ENCODE measurements at places on chromosomes 2 and 18. TPM values are rescaled to one million over a fixed set of nuclear protein-coding genes. Genes with fewer than 3 reads are reported as not detected.
A peak's percentile ranks its signal among the peaks of the same experiment; 100 is the strongest.

SKOR2 gene
- not detected for total RNA-seq

SERPINB3 gene
- total RNA-seq = not detected

C1QL2 gene
- total RNA-seq = not detected

CD207 gene
- total RNA-seq = not detected

MDH1B gene
- total RNA-seq = 0.42 TPM

THUMPD2 gene
- total RNA-seq = 16.1 TPM

APCDD1 gene
- not detected for total RNA-seq

SCN3A gene
- total RNA-seq = 0.19 TPM

CROCC2 gene
- not detected for total RNA-seq

- peak; percentile 36 for DNase-seq
These were observed 72.5 kb upstream of the ID2 start for GRCh38 chr2:8609357-8609811.

- no peak for DNase-seq
These were observed 238.3 kb downstream of the SLC8A1 start for GRCh38 chr2:40213619-40214018.

GRCh38 chr2:60596411-60596810 is 43.0 kb upstream of the BCL11A start:
- no peak for DNase-seq

DNA sequence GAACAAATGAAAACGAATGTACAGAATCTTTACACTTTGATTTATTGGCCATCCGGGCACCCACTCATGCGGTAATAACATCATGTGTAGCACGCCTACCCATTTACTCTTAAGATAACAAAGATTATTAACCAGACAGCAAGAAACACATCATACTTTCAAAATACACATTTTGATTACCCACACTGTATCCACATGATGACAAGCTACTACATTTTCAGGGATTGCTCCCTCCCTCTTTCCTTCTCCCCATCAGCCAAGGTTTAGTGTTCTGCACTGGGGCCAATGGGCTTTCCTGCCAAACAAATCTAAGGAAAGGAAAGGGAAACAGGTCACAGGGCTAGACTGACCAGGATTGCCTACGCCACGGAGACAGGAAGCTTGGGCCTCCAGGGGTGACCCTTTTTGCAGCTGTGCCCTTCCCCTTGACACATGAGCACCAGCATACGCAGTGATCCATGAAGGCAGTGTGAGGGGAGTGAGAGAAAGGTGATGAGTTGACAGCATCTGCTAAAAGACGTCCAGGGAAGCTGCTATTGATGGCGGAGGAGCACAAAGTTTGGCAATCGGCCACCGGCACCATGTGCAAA is 76.5 kb downstream of the ZNF521 start:
- DNase-seq = no peak

GRCh38 chr2:33475224-33476130 is 972 bp upstream of the RASGRP3 start:
- DNase-seq = peak; percentile 64

GRCh38 chr2:2656115-2657011 is 325.3 kb upstream of the MYT1L start:
- no peak for DNase-seq

DNA sequence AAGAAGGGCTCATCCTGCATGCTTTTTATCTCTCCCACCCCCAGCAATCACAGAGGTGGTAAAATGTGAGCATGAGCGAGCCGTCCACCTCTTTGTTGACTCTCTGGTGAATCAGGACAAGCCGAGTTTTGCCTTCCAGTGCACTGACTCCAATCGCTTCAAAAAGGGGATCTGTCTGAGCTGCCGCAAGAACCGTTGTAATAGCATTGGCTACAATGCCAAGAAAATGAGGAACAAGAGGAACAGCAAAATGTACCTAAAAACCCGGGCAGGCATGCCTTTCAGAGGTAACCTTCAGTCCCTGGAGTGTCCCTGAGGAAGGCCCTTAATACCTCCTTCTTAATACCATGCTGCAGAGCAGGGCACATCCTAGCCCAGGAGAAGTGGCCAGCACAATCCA is 19.5 kb downstream of the LIPG start:
- no peak for DNase-seq

DNA sequence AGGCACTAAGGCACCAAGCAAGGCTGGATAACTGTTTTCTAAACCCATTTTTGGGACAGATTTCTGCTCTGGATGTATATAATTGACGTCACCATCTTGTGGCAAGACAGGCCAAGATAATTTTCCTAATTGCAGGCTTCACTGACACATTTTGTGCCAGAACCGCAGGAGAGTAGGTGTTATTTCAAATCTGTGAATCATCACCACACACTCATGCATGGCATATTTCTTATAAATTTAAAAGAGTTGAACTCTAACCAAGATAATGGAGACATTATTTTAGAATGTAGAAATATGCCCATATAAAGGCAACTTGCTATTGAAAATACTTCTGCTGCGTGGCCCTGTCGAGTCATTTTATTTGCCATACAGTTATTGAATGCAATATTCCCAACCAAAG is 68.3 kb upstream of the ACYP2 start:
- no peak for DNase-seq

DNA sequence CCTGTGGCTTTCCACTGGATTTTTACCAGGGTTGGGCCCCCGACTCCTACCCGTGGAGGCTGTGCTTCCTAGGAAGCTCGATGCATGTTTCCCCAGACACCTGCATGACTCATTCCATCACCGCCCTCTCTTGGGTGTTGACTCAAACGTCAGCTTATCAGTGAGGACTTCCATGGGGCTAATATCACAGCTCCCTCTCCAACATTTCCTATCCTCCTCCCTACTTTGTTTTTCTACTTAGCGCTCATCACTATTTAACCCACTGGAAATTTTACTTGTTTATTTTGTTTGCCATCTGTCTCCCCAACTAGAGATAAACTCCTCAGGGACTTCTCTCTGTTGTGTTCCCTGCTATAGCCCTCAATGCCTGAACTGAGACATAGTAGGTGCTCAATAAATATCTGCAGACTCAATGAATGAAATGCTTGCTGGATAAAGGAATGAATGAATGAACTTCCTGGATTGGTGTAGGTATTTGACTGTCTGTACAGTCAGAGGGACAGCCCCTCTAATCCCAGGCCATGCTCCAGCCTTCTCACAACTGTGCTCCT is 89.7 kb upstream of the MSH2 start:
- no peak for DNase-seq

GRCh38 chr2:23037596-23037995 is 347.4 kb upstream of the KLHL29 start:
- no peak for DNase-seq

DNA sequence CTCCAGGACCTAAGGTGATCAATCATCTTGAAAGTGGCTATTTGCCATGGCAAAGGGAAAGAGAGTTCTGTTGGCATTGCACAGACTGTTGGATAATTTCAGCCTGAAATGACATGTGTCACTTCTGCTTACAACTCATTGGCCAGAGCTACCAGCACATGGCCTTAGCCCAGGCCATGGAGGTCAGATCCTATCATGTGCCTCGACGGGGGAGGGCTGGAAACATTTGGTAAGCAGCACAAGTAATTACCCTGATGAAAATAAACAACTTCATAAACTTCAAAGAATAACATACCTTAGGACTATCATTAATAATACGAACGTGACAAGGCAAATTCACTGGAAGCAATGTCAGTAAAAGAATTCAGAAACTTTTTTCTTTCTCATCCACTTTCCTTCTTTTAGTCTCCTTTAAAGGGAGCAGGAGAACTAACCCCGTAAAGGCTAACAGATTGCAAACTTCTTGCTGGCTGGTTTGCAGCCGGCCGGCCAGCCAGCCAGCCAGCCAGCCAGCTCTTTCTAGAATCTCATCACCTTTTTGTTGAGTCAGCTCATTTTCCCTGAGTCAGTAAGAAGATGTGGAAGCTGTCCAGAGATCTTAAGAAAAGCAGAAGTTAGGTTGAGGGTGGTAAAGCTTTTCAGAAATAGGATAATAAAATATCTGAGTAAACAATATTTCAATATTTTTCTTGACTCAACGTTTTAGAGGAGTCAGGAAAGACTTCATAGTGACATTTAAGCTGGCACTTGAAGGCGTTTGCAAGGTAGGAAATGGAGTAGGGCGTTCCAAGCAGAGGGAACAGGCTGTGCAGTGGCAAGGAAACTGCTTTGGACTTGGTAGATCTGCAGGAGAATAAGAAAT is 31.9 kb downstream of the CNRIP1 start:
- no peak for DNase-seq

DNA sequence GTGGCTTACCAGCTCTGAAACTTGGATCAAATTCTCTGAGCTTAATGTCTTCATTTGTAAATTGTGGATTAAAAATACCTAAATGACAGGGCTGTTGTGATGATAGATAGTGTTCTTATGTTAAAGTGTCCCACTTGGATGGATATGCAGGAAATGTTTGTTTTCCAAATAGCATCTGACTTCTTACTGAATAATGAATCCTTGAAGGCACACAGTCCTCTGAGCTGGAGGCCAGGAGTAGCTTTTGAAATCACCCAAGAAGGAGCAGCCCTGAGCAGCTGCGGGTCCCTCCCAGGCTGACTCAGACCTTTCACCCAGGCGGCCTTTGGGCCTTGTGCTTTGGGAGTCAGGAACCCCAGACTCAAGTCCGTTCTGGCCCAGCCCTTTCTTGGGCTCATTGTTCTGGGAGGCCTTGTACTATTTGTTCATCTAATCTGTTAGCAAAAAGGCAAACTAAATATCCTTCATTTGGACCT is 173.0 kb upstream of the GATA6 start:
- no peak for DNase-seq

GRCh38 chr2:19574778-19575260 is 216.4 kb upstream of the OSR1 start:
- DNase-seq = no peak

GRCh38 chr18:11412811-11413210 is 196.6 kb upstream of the SLC35G4 start:
- no peak for DNase-seq

- no peak for DNase-seq
These were observed 736.3 kb downstream of the NRXN1 start for GRCh38 chr2:50295596-50295995.

DNA sequence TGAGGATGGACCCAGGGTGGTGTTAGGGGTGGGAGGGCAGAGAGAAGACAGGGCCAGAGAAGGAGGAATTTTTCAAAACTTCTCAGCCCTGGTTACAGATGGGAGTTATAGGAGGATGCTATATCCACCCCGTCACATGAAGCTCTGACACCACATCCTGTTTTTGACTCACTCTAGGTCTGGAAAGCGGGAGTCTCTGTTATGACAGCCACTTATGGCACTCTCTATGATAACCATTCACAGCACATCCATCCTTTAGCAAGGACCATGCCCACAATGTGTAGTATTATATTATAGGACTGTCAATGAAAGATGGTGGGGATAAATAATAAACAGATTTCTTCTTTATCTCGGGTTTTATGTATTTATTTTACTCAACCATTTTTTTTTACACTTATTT is 461.2 kb downstream of the CDH2 start:
- DNase-seq = no peak

DNA sequence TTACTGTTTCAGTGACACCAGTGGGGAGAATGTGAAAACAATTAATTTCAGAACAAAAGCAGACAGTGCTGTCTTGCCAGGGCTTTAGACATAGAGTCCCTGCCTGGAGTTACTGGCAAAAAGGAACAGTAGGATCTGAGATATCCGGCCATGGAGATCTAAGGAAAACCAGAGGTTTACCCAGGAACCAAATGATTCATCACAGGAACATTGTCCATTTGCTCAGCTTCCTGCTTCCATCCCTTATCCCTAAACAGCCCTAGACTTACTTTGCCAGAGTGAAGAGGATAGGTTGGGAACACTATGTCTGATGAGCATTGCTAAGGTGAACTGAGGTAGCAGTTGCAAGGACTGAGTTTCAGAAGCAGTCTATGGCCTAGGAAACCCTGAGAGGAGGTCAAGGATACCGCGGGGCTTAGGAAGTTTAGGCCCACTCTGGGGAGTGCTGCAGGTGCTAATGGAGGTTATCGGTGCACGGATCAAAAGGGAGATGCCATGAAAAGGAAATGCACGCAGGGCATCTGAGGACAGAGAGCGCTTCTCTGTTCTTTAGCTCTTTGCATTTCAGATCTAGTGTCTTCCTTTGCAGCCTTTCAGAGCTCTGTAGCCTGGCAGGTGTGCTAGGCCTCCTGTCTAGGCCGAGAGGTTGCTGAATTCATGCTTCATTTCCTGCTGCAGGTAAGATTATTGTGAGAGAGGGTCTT is 223.9 kb downstream of the CDCA7 start:
- DNase-seq = no peak

- no peak for DNase-seq
These were observed 356.2 kb downstream of the LPIN1 start for GRCh38 chr2:12102679-12103078.

- peak; percentile 38 for DNase-seq
These were observed 45.5 kb upstream of the SCN7A start for GRCh38 chr2:166539340-166540162.

DNA sequence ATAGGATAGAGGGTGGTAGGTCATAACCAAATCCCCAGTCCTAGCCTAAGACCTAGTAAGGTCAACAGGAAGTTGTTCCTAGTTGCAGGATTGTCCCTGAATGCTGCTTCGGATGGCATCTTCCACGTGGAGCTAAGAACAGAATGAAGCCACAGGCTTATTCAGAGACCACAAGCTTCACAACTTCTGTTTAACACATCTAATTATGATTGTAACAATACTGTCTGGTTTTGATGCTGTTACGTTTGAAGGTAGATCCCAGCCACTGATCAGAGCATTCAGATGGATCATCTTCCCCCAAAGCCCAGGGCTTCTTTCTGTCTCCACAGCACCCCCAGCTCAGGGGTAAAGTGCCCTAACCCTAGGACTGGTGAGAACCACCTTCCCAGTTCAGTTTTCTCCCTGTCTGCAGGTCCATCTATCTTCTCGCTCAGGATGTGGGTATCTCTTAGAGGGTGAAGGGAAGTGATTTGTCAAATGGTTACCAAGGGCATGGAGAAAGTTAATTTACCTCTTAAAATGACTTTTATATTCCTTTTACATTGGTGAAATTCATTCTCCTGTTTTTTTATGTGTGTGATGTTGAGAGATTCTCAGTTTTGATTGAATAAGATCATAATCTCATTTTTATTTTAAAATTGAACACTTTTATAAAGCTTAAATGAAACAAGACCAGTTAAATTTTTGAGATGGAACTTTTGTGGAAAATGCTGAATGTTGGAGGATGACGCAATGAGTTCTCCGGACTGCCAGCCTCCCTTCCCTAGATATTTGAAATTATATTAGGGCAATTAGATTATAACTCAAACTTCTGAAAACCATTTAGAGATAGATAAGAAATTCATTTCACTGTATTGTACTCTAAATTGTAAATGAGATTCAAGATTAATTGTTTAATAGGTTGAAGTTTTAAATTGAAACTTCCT is 66.5 kb downstream of the RHBDD1 start:
- no peak for DNase-seq

DNA sequence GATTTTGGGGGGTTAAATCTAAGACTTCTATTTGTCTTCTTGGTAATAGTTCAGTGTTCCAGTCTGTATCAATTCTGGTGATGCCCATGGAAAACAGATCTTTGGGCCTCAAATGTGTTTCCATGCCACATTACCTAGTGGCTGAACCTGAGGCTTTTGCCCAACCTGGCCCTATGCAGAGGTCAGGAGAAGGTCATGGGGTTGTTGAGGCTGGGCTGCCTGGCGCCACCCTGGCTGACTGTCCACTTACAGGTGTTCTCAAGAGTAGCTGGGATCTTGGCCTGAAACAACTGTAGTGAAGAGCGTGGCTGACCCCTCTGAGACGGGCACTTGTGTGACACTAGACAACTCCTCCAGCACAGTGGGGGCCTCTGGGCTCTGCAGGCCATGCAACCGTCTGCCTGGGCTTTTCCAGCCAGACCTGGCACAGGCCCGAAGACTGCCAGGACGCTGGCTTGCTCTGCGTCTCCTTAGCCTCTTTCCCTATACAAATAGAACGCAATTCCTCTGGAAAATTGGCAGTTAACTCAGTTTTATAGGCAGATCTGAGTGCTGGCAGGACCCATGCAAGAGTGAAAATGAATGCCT is 127.8 kb downstream of the TRIM43 start:
- no peak for DNase-seq

GRCh38 chr2:232058931-232059330 is 97.4 kb downstream of the DIS3L2 start:
- no peak for DNase-seq

Data from SJSA1 (cell line).